ENCODE measurements at places on chromosomes 3 and 15. TPM values are rescaled to one million over a fixed set of nuclear protein-coding genes. Genes with fewer than 3 reads are reported as not detected.

The HGD gene
- total RNA-seq: 0.25 TPM

The AGBL1 gene
- not detected for total RNA-seq

The GPR62 gene
- not detected for total RNA-seq

The ZNF502 gene
- total RNA-seq: 2.3 TPM

The SIAH2 gene
- total RNA-seq: 8.4 TPM

The GOLGA8J gene
- total RNA-seq: 0.13 TPM

The EOMES gene
- not detected for total RNA-seq

The DAZL gene
- total RNA-seq: not detected

The ARGFX gene
- total RNA-seq: not detected

The PLSCR2 gene
- total RNA-seq: 0.31 TPM

The SNUPN gene
- total RNA-seq: 21.1 TPM

The ZPLD1 gene
- not detected for total RNA-seq

The HYKK gene
- total RNA-seq: 1.3 TPM

The PAQR5 gene
- total RNA-seq: under 0.01 TPM

The ZIC1 gene
- not detected for total RNA-seq

The GPR149 gene
- total RNA-seq: not detected

The ZNF620 gene
- 2.8 TPM for total RNA-seq

The CGNL1 gene
- total RNA-seq: 1.9 TPM

The P2RY1 gene
- total RNA-seq: 0.76 TPM

The ROBO1 gene
- total RNA-seq: 1.8 TPM

The POMGNT2 gene
- total RNA-seq: 6.2 TPM

The FBXW12 gene
- not detected for total RNA-seq

The GRM7 gene
- total RNA-seq: not detected

The BBX gene
- total RNA-seq: 33.8 TPM

The PLEKHO2 gene
- total RNA-seq: 34.0 TPM

The BTLA gene
- total RNA-seq: under 0.01 TPM

The CLRN1 gene
- total RNA-seq: not detected

The NANOGP8 gene
- total RNA-seq: not detected

The SOX2 gene
- total RNA-seq: not detected

The LOXL1 gene
- 0.65 TPM for total RNA-seq

The SPTBN5 gene
- total RNA-seq: 5.2 TPM

The UBAP1L gene
- total RNA-seq: 0.65 TPM

The RAB11A gene
- total RNA-seq: 447 TPM

The ACOX2 gene
- 4.9 TPM for total RNA-seq

The ATP2C1 gene
- 211 TPM for total RNA-seq

The THSD4 gene
- 7.8 TPM for total RNA-seq

The GADL1 gene
- total RNA-seq: under 0.01 TPM

The PLXND1 gene
- total RNA-seq: 829 TPM

The ASB14 gene
- total RNA-seq: not detected

The POLQ gene
- total RNA-seq: 7.8 TPM

The RASL12 gene
- total RNA-seq: not detected

The GPR160 gene
- 13.3 TPM for total RNA-seq

The GOLGA8O gene
- 0.16 TPM for total RNA-seq
